Progenitor cell of endocrine pancreas (in vitro differentiated cells): ENCODE measurements at places on chromosomes 3 and 15.

- DNase-seq, result no peak
Measured at GRCh38 chr3:127585163-127585812, 5.2 kb downstream of the TPRA1 start.

DNA sequence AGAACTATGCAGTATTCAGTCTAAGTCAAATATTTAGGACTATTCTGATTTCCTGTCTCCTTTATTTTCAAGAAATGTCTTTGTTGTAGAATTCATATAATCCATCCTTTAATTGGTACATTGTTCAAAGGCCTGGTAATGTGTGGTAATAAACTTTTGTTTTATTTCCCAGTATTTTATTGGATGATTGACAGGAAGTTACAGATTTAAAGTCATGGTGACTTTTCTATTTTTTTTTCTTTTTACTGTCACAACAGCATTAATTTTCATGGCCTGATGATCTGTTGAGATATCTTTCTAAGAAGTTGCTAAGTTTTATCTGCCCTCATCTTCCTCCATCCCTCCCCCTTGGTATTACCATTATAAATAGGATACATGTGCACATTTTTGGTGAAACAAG is 161.7 kb downstream of the PTPRG start:
- DNase-seq, result no peak

DNA sequence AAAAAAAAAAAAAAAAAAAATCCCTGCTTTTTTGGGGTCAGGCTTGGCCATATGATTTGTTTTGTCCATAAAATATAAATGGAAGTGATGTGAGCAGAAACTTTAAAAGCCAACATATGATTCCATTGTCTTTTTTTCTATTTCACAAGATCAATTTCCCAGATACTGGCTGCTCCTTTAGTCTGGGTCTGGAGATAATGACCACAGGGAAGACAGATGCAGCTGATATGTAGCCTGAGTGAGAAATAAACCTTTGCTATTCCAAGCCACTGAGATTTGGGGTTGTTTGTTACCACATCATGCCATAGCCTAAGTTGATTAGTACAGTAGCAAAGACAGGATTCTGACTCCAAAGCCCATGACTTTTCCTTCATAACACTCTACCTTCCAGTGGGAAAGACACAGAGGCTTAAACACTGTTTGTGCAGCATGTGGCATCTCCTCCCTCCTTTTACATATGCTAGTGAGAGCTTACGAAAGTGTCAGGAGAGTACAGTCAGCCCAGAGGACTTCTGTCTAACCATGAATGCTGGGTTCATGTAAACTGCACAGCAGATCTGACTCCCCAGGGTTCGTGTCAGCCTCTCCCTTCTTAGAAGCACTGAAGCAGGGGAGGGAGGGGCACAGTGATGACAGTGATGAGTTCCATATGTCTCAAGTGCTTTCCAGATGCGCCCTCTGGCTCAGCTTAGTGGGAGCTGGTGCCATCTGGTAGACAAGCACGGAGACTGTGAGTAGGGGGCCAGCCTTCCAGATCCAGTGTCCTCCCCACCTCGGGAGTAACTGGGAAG is 36.7 kb upstream of the SLC7A14 start:
- no peak for DNase-seq

DNA sequence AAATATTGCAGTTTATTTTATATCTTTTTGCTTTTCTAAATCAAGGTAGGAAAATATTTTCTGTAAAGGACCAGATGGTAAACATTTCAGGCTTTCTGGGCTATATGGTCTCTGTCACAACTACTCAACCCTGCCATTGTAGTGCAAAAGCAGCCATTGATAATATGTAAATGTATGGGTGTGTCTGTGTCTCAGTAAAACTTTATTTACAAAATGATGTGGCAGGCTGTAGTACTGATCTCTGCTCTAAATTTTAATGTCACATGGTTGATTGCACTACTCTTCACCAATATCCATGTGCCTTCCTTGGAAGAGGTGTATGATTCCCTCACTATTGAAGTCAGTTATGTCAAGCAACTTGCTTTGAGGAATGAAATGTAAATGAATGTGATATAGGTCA is 175.0 kb downstream of the GOLIM4 start:
- DNase-seq, result no peak
